ENCODE measurements at places on chromosomes 12 and 14. TPM values are rescaled to one million over a fixed set of nuclear protein-coding genes. Genes with fewer than 3 reads are reported as not detected.

Gene E2F7
- 2.3 TPM for total RNA-seq

Gene PPFIBP1
- 95.1 TPM for total RNA-seq

Gene ST8SIA1
- total RNA-seq = 20.9 TPM

Gene LRIG3
- 111 TPM for total RNA-seq

Gene KITLG
- total RNA-seq = 53.8 TPM

Gene TSHR
- 0.31 TPM for total RNA-seq

DNA sequence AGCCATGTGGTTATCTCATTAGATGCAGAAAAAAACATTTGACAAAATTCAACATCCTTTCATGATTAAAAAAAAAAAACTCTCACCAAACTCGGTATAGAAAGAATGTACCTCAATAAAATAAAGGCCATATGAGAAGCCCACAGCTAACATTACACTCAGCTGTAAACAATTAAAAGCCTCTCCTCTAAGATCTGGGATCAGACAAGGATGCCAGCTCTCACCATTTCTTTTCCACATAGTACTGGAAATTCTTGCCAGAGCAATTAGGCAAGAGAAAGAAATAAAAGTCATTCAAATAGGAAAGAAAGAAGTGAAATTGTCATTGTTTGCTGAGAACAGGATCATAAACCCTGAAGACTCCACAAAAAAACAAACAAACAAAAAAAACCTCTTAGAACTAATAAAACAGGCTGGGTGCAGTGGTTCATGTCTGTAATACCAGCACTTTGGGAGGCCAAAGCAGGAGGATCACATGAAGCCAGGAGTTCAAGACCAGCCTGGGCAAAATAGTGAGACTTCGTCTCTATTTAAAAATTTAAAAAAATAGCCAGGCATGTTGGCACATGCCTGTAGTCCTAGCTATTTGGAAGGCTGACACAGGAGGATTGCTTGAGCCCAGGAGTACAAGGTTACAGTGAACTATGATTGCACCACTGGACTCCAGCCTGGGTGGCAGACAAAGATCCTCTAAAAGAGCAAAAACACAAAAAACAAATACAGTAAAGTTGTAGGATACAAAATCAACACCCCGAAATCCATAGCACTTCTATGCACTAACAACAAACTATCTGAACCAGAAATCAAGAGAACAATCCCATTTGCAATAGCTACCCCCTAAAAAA is 114.4 kb downstream of the FOXA1 start:
- DNase-seq = no peak

DNA sequence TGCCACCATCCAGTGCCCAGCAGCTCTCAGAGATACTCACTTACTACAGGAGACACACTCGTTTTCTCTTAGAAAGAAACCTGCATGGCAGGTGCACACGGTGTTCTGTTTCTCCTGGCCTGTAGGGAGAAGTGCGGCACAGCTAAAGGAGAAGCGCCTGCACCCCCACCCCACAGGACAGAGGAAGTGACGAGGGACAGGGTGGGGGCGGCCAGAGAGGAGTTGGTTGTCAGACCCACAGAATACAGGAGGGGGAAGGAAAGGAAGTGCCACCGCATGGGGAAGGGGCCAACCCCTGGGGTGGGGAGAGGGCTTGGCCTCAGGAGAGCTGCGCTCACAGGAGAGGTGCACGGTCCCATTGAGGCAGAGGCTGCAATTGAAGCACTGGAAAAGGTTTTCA is 8.8 kb downstream of the TNFRSF1A start:
- DNase-seq = no peak

GRCh38 chr12:92108651-92109050 is 37.0 kb downstream of the BTG1 start:
- DNase-seq = no peak

DNA sequence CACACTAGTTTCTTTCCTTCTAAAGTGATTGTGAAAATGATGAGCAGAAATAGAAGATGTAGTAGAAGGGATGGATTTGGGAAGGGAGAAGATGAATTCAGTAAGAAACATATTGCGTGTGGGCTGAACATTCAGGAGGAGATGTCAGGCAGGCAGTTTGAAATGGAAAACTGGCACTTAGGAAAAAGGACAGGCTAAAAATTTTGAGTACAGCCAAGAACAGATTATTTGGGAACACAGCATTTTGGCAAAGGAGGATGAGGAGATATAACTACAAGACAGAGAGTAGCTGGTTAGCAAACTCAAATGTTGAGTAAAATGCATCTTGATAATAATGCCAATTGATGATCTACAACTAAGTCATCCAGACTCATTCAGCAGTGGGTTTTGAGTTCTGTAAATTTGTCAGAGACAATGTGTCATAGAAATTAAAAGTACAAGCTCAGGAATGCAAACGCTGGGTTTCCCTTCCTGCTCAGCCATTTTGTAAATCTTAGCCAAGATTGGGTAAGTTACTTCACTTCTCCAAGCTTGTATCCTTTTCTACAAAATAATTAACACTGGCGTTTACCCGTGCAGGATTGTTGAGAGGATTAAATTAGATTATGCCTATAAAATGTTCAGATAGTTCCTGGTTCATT is 255.0 kb downstream of the NAV3 start:
- DNase-seq = no peak

GRCh38 chr12:57098546-57098945 is 9.6 kb downstream of the NAB2 start:
- DNase-seq = no peak

- DNase-seq = no peak
Observed at GRCh38 chr12:72681028-72681427, 408.9 kb downstream of the TRHDE start.

GRCh38 chr14:51430633-51431032 is 190.6 kb downstream of the TMX1 start:
- no peak for DNase-seq

DNA sequence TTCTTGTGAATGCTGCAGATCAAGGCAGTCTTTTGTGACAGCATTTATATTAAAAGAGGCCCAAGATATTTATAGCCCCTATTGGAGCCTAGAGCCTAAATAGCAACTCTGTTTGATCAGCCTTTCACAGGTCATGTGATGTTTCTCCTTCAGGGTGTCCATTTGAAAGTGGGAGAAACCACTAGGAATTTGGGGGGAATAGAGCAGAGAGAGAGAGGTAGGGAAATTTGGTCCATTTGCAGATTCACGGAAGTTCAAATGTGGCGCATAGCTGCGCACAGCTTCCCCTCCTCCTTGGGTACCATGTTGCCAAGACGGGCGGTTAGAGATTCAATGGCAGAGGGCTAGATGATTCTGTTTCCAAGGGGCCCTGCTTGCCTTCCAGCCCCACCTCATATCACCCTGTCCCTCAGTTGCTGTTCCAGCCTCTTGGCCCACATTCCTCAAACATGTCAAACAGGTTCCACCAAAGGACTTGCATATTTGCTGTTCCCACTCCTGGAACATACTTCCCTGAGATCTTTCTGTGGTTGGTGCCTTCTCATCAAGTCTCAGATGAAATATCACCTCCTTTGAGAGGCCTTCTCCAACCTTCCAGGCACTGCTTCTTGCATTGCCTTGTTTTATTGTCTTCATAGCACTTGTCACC is 220.8 kb downstream of the CHST11 start:
- DNase-seq = no peak

DNA sequence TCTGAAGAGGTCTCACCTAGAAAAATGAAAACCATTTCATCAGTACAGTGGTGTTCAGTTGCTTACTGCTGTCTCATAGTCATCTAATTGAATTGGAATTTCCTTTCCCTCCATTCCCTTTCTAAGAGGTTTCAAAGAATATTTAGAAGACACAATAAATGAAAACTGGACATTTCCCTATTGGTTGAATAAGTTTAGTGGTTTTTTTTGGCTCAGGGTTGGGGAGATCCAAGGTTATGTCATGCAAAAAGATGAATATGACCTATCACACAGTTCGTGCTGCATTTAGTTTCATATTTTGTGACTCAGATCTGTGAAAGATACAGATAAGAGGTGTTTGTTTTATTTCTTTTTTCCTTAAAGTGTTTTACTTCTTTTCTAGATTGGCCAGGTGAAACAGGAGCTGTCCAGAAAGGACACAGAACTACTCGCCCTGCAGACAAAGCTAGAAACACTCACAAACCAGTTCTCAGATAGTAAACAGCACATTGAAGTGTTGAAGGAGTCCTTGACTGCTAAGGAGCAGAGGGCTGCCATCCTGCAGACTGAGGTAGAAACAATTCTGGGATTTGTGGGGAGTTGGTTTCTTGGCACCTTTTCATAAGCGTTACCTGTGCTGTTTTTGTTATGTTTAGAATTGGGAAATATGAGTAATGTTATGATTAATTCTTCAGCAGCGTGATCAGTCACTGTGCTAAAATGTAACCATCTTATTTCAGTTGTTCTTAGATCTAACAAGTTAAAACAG is 124.6 kb downstream of the ERC1 start:
- no peak for DNase-seq

GRCh38 chr14:50383618-50384225 is 13.0 kb downstream of the CDKL1 start:
- DNase-seq = peak; percentile 69

DNA sequence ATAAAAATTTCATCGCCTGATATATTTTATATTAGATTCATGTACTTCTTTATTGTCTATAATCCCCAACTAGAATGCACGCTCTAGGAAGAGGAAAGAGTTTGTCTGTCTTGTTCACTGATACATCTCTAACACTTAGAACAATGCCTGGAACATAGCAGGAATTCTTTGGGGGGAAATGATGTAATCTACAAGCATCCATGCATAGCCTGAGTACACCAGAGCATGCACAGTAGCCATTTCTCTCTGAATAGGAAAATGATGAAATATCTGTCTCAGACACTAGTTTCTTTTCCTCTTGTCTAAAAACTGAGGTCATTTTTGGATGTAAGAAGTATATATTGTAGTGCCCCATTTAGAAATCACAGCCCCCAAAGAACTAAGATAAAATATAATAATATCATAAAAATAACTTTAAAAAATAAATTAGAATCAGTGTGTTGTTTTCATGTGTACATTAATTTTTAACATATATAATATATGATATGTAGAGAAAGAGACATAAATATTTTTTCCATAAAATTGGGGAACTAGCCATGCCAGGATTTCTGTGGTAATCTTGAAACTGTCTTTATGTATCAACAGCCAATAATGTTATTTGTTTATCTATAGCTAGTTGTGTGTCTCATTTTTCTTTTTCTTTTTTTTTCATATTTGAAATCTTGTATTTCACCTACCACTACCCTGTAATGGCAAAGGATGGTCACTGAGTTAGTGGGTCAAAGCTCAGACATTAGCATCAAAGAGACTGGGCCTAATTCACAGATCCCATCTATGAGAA is 155.6 kb upstream of the TMCC3 start:
- DNase-seq = peak; percentile 50

- DNase-seq = no peak
Observed at GRCh38 chr14:24138396-24139271, 2.6 kb downstream of the PSME1 start.

DNA sequence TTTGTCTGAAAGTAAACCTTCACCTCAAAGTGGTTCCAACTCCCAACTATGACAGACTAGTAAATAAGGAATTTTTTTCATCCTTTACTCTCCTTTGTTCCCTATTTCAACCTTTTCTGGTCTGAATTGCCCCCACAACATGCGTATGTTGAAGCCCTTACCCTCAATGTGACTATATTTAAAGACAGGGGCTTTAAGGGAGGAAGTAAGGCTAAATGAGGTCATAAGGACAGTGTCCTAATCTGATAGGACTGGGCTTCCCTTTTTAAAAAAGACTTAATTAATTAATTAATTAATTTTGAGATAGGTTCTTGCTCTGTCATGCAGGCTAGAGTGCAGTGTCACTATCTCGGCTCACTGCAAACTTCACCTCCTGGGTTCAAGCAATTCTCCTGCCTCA is 86.3 kb downstream of the VCPKMT start:
- DNase-seq = no peak
